ENCODE measurements at places on chromosomes 3 and 15.

GRCh38 chr3:135034291-135034768 is 239.3 kb downstream of the EPHB1 start:
- no peak for DNase-seq

DNA sequence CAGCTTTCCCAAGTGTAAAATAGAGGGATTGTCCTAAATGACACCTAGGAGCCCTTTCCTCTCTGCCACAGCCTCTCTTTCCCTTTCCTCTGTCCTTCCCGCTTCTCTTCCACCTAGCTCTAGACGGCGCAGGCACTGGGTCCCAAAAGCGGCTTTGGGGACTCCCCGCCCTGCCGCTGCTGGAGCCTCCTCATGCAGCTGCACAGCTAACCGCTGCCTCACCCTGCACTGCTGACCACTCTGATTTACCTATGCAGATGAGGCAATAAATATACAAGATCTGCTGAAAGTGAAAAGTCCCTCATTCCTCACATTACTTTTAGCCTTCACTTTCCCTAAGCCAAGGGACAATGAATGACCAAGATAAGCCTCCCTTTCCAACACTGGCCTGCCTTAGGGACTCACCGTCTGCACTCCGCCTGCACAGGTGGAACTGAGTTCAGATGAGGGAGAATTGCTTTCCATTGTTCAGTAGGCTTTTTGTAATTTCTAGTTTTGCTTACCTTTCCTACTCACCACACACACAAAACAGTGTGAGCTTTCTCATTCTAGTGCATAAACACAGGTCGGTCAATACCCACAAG is 197.5 kb upstream of the BCL6 start:
- DNase-seq, result no peak

DNA sequence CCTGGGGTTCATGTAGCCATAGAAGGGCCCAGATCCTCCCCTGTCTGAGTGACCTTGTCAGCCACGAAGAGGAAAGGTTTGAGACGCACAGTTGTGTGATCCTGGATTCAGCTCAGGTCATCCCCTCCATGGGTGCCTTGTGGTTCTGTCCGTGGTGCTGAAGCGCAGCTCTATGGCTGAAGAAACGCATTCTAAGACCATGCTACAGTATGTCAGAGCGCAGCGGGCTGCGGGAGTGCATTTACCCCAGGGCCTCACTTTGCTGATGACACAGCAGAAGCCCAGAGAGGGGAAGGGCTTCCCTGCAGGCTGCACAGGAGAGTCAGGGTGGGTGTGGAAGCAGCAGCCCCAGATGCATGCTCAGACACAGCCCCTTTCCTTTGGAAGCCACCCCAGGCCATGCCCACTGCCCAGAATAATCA is 68.8 kb upstream of the IQSEC1 start:
- DNase-seq, result no peak

DNA sequence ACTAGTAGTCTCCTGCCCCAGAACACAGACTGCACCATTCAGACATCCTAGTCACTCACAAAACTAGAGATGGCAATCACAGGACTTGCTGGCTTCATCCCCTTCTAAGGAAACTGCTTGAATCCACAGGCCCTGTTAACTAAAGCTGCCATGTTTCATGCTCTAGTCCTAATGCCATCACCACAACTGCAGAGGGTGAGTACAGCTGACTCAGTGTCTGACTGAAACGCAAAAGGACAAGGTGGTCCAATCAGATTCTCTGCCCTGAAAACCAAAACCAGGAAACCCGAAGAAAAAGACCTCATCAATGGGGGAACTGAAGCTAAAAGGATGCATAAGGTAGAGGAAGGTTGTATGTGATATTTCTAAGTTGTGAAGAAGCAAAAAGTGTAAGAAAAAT is 25.2 kb upstream of the TFDP2 start:
- no peak for DNase-seq

All from activated gamma-delta T cell (primary cell).